T-cell (primary cell): ENCODE measurements at places on chromosomes 6 and 20. TPM values are rescaled to one million over a fixed set of nuclear protein-coding genes. Genes with fewer than 3 reads are reported as not detected.
A peak's percentile ranks its signal among the peaks of the same experiment; 100 is the strongest.

The CCM2L gene
- not detected for total RNA-seq

The EMILIN3 gene
- total RNA-seq = not detected

The CGA gene
- not detected for total RNA-seq

- no peak overlapping the region for H3K4me3 ChIP-seq
- no peak overlapping the region for H3K27ac ChIP-seq
- H3K27me3 ChIP-seq = no peaks in the 10 kb centered on the region
- DNase-seq = no peak
- H3K4me1 ChIP-seq = no peaks in the 10 kb centered on the region
- H3K36me3 ChIP-seq = peaks cover 16% of the 10 kb centered on the region
Measured at GRCh38 chr20:21360705-21361104, 36.6 kb downstream of the NKX2-4 start.

GRCh38 chr6:143504369-143504768, 7.2 kb downstream of the FUCA2 start:
- no peaks in the 10 kb centered on the region for H3K36me3 ChIP-seq
- H3K4me3 ChIP-seq = no peak overlapping the region
- no peak overlapping the region for H3K27ac ChIP-seq
- H3K27me3 ChIP-seq = no peaks in the 10 kb centered on the region
- no peaks in the 10 kb centered on the region for H3K4me1 ChIP-seq
- DNase-seq = no peak

DNA sequence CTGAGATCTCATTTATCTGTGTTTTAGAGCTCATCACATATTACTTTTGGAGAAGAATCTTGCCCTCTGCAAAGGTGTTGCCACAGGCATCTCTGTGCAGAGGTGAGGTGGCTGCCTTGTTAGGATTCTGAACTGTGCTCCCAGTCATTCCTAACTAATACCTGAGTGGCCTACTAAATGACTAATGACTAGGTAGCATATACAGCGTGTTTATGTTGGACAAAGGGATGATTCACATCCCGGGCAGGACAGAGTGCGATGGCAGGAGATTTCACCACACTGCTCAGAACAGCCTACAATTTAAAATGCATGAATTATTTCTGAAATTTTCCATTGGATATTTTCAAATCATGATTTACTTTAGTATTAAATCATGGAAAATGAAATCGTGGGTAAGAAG, 23.1 kb upstream of the CGA start:
- H3K4me1 ChIP-seq = no peaks in the 10 kb centered on the region
- no peak for DNase-seq
- H3K27ac ChIP-seq = no peak overlapping the region
- no peaks in the 10 kb centered on the region for H3K27me3 ChIP-seq
- H3K36me3 ChIP-seq = no peaks in the 10 kb centered on the region

The LCA5 gene
- 0.21 TPM for total RNA-seq

The CYB5R4 gene
- total RNA-seq = 20.8 TPM

The HLA-DOA gene
- total RNA-seq = 6.1 TPM

The GSTA3 gene
- not detected for total RNA-seq

DNA sequence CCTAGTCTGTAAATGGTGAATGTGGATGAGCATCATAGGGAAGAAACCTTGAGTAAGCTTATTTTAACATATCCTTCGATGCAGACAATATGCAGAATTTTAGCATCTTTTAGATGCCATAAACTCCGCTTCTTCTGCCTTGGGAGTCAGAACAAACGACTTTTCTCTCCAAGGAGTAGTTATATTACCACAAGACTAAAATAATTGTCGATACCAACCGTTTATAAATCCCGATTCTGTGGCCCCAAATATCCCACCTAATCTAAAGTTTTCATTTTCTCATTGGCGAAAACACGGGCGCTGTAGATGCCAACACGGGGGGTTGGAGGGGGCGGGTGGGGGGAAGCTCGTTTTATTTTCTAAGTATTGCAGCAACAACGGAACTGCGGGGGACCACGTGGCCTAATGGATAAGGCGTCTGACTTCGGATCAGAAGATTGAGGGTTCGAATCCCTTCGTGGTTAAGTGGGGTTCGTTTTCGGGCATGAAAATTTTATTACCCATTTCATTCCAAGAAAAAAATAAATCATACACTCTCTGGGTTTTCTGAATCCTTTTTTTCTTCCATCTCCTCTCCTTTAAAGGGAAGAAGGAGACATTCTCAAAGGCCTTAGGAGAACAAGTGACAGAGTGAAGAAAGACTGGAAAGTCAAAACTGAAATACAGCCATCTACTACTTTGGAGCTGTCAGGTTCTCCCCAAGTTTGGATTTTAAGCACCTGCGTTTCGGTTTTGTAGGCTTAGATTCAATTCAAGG, 65.5 kb upstream of the BTN3A2 start:
- H3K36me3 ChIP-seq = no peaks in the 10 kb centered on the region
- no peak overlapping the region for H3K4me3 ChIP-seq
- H3K27me3 ChIP-seq = no peaks in the 10 kb centered on the region
- DNase-seq = no peak
- H3K27ac ChIP-seq = no peak overlapping the region

- no peaks in the 10 kb centered on the region for H3K27me3 ChIP-seq
- no peaks in the 10 kb centered on the region for H3K36me3 ChIP-seq
- H3K4me1 ChIP-seq = no peaks in the 10 kb centered on the region
- DNase-seq = no peak
- H3K4me3 ChIP-seq = no peak overlapping the region
- no peak overlapping the region for H3K27ac ChIP-seq
Measured at GRCh38 chr6:139970591-139970991, 596.1 kb upstream of the CITED2 start.

- DNase-seq = no peak
- H3K27ac ChIP-seq = peak overlapping the region; percentile 38
- H3K27me3 ChIP-seq = no peaks in the 10 kb centered on the region
- no peaks in the 10 kb centered on the region for H3K36me3 ChIP-seq
- H3K4me3 ChIP-seq = no peak overlapping the region
Measured at GRCh38 chr6:159056003-159056402, 11.2 kb upstream of the TAGAP start.

The RING1 gene
- 42.7 TPM for total RNA-seq

The SIGLEC1 gene
- 0.12 TPM for total RNA-seq

The ZSCAN16 gene
- 13.1 TPM for total RNA-seq

The GNMT gene
- 1.7 TPM for total RNA-seq

DNA sequence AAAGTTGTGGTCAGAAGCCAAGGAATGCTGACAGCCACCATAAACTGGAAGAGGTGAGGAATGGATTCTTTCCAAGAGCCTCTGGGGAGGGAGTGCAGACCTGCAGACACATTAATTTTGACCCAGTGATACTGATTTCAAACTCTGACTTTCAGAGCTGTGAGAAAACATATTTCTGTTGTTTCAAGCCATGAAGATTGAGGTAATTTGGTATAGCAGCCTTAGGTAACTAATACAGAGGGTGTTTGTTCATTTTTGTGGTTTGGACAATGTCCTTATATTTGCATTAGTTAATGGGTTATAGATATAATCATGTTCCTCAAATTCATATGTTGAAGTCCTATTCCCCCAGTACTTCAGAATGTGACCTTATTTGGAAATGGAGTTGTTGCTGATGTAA, 85.4 kb upstream of the GTSF1L start:
- H3K4me3 ChIP-seq = no peak overlapping the region
- H3K36me3 ChIP-seq = no peaks in the 10 kb centered on the region
- no peak overlapping the region for H3K27ac ChIP-seq
- DNase-seq = no peak
